ENCODE measurements at places on chromosomes 5 and 9. TPM values are rescaled to one million over a fixed set of nuclear protein-coding genes. Genes with fewer than 3 reads are reported as not detected.

Gene PCSK1
- polyA plus RNA-seq: 0.23 TPM

DNA sequence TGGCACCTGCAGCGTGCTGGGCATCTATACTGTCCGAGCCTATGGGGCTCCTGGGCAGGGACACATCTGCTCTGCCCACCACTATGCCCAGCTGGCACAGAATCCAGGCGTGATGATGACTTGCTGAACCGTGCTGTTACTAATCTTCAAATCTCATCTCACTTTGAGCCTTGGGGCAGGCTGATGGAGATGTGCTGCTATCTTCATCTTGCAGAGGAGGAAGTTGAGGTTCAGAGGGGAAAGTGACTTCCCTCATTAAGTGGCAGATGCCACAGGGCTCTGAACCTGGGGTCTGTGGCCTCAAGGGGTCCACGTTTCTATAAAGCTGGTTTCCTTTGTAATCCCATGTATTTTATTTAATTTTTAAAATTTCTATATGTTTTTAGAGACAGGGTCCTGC lies 4.7 kb downstream of the SLC2A6 start:
- no peak for DNase-seq

Gene GPR21
- 0.25 TPM for polyA plus RNA-seq

Gene FGF18
- polyA plus RNA-seq: 0.61 TPM

Gene TRAF1
- polyA plus RNA-seq: 4.9 TPM

GRCh38 chr9:69140123-69140735 lies 33.8 kb upstream of the TJP2 start:
- no peak for DNase-seq

GRCh38 chr9:18261181-18261580 lies 212.8 kb upstream of the ADAMTSL1 start:
- DNase-seq: no peak
